ENCODE measurements at places on chromosomes 16 and 17. TPM values are rescaled to one million over a fixed set of nuclear protein-coding genes. Genes with fewer than 3 reads are reported as not detected.

IRX3 gene
- not detected for total RNA-seq

TBC1D3C gene
- not detected for total RNA-seq

KRTAP3-1 gene
- total RNA-seq = not detected

ABCC11 gene
- 0.15 TPM for total RNA-seq

CCDC154 gene
- total RNA-seq = 0.74 TPM

TBC1D3I gene
- not detected for total RNA-seq

TP53TG3C gene
- total RNA-seq = not detected

C17orf67 gene
- total RNA-seq = 2.2 TPM

IRF8 gene
- 328 TPM for total RNA-seq

TMEM92 gene
- not detected for total RNA-seq

SCO1 gene
- 37.6 TPM for total RNA-seq

SLC35G6 gene
- not detected for total RNA-seq

ITGAD gene
- total RNA-seq = not detected

CACNG1 gene
- total RNA-seq = not detected

PRR15L gene
- total RNA-seq = not detected

CACNA1G gene
- 0.22 TPM for total RNA-seq

ZNF624 gene
- total RNA-seq = 3.9 TPM

DNA sequence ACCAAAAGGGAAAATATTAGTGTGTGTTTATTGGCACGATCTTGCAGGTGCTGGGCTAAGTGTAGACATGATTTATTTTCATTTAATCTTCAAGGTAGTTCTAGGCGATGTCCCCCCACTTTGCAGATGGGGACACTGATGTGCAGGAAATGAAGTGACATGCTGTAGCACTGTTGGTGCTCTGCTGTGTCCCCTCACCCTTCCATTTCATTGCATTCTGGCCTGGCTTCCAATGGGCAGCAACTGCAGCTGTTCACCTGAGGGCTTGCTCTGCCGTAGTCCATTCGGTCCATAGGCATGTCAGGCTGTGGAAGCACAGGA is 123.9 kb downstream of the PRKCB start:
- peaks cover 2% of the 10 kb centered on the region for H3K36me3 ChIP-seq
- peak overlapping the region; percentile 81 for H3K27ac ChIP-seq
- no peaks in the 10 kb centered on the region for H3K27me3 ChIP-seq
- peak overlapping the region; percentile 66 for H3K4me3 ChIP-seq

GRCh38 chr17:60327901-60328273 is 64.0 kb downstream of the USP32 start:
- no peaks in the 10 kb centered on the region for H3K4me1 ChIP-seq
- no peak overlapping the region for H3K4me3 ChIP-seq
- peaks cover 3% of the 10 kb centered on the region for H3K36me3 ChIP-seq
- H3K27ac ChIP-seq = no peak overlapping the region

- no peak overlapping the region for H3K4me3 ChIP-seq
- H3K27me3 ChIP-seq = peaks cover 14% of the 10 kb centered on the region
- H3K27ac ChIP-seq = no peak overlapping the region
These were observed 1.7 kb upstream of the CHAD start for GRCh38 chr17:50470426-50470825.

GRCh38 chr16:6725634-6726331 is 606.9 kb upstream of the RBFOX1 start:
- no peak overlapping the region for H3K4me3 ChIP-seq
- no peak for DNase-seq
- H3K4me1 ChIP-seq = no peaks in the 10 kb centered on the region
- no peak overlapping the region for H3K27ac ChIP-seq

GRCh38 chr17:10268005-10268404 is 69.6 kb upstream of the GAS7 start:
- DNase-seq = no peak
- no peaks in the 10 kb centered on the region for H3K4me1 ChIP-seq
- H3K4me3 ChIP-seq = no peak overlapping the region
- H3K27ac ChIP-seq = no peak overlapping the region

GRCh38 chr16:4288148-4288921 is 15.5 kb upstream of the TFAP4 start:
- H3K4me3 ChIP-seq = no peak overlapping the region
- DNase-seq = peak; percentile 84
- peaks cover 9% of the 10 kb centered on the region for H3K4me1 ChIP-seq
- H3K27me3 ChIP-seq = peaks cover 9% of the 10 kb centered on the region

DNA sequence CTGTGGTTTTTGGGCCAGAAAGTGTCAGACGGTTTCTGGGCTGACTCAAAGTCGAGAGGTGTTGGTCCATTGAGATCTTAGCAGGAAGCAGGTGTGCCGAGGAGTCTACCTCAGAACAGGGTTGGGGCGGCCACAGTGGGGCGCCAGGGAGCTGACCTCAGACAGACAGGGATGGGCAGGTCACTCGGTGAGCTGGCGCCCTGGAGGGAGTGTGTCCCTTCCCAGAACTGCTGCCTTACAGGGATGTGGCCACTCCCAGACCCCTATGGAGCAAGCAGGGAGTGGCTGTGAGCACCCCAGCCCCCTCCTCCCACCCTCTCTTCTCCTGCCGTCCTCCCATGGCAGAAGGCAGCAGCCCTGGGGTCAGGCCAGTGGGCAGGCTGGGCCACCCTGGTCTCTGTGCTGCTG is 14.0 kb upstream of the DPEP1 start:
- H3K4me3 ChIP-seq = no peak overlapping the region
- H3K27me3 ChIP-seq = no peaks in the 10 kb centered on the region

DNA sequence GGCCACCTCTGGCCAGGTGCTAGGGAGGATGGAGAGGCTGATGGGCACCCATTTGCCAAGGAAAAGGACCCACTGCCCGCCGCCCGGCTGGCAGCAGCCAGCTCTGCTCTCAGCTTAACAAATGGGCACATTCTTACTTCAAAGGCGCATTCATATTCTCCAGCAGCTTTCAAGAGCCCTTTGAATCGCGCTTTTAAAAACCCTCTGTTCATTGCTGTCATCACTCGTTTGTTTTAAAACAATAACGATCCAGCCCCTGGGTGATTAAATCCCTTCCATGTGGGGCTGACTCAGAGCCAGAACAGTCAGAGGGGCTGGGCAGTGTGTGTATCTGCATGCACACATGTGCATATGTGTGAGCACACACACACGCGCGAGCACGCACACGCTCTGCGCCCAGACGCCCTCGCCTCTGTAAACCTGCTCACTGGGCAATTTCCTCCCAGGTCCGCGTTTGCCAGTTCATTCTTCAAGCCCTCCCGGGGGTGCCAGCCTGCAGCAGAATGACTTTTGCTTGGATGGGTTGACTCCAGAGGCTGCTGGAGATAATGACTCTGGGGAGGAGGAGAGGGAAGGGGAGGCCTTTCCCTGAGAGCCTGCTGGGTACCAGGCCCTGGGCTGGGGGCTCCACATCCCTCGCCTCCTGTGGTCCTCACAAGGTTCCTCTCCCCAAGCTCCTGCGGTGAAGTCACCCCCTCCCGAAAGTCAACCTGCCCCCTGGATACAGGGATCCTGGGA is 133.1 kb downstream of the SDK2 start:
- no peaks in the 10 kb centered on the region for H3K27me3 ChIP-seq
- no peak for DNase-seq
- no peak overlapping the region for H3K27ac ChIP-seq
- no peaks in the 10 kb centered on the region for H3K36me3 ChIP-seq

- peaks cover 30% of the 10 kb centered on the region for H3K36me3 ChIP-seq
- peak overlapping the region; percentile 76 for H3K27ac ChIP-seq
- DNase-seq = no peak
- peaks cover 53% of the 10 kb centered on the region for H3K4me1 ChIP-seq
These were observed 1.5 kb downstream of the ZNF747 start for GRCh38 chr16:30533146-30533522.

GRCh38 chr16:48745541-48745940 is 135.6 kb upstream of the N4BP1 start:
- no peaks in the 10 kb centered on the region for H3K36me3 ChIP-seq
- no peak overlapping the region for H3K4me3 ChIP-seq
- DNase-seq = no peak

- H3K4me3 ChIP-seq = peak overlapping the region; percentile 22
- peaks cover 91% of the 10 kb centered on the region for H3K4me1 ChIP-seq
- H3K36me3 ChIP-seq = peaks cover 47% of the 10 kb centered on the region
- DNase-seq = peak; percentile 35
- peak overlapping the region; percentile 88 for H3K27ac ChIP-seq
These were observed 26.7 kb downstream of the PLD6 start for GRCh38 chr17:17179371-17179827.

DNA sequence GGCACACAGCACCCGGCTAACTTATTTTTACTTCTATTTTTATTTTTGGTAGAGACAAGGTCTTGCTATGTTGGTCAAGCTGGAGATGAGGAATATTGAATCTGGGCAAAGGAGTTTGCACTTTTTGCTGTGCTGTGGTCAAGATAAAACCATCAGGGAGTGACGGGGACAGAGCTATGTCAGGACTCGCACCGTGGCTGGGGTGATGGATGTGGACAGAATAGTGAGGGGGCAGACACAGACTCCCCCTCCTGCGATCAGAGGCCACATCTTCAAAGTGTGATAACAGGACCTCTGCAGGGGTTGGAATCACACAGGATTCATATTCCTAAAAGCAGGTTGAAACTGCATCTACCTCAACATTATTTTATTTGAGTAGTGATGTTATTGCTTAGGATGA is 25.6 kb downstream of the IL21R start:
- H3K27ac ChIP-seq = peak overlapping the region; percentile 92
- H3K27me3 ChIP-seq = no peaks in the 10 kb centered on the region
- H3K36me3 ChIP-seq = peaks cover 86% of the 10 kb centered on the region
- no peak for DNase-seq
- no peak overlapping the region for H3K4me3 ChIP-seq

- no peaks in the 10 kb centered on the region for H3K27me3 ChIP-seq
- H3K4me1 ChIP-seq = peaks cover 40% of the 10 kb centered on the region
- H3K36me3 ChIP-seq = no peaks in the 10 kb centered on the region
- H3K27ac ChIP-seq = no peak overlapping the region
- H3K4me3 ChIP-seq = no peak overlapping the region
These were observed 71.7 kb downstream of the PRKCB start for GRCh38 chr16:23907457-23907902.

- no peaks in the 10 kb centered on the region for H3K36me3 ChIP-seq
- no peaks in the 10 kb centered on the region for H3K4me1 ChIP-seq
- no peak overlapping the region for H3K27ac ChIP-seq
- no peak for DNase-seq
These were observed 248.9 kb downstream of the SHISA9 start for GRCh38 chr16:13150181-13150885.

- no peak for DNase-seq
- no peaks in the 10 kb centered on the region for H3K4me1 ChIP-seq
- H3K4me3 ChIP-seq = no peak overlapping the region
- no peaks in the 10 kb centered on the region for H3K27me3 ChIP-seq
- no peak overlapping the region for H3K27ac ChIP-seq
These were observed 64.6 kb downstream of the USP32 start for GRCh38 chr17:60327134-60327900.

DNA sequence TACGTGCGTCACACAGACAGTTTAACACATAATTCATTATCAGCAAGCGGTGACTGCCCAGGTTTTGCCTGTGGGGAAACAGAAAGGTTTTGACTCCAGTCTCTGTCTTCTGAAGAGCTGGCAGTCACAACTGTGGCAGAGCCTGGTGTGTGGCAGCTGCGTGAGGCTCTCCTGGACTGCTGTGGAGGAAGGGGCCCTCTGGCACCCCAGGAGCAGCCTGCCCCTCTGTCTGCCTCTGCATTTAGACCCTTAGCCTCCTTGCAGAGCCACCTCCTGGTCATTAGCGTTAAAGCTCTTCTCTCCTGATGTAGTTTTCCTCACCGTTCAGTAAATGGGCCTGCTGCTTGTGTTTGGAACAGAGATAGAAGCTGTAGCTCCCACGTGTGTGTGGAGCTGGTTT is 10.9 kb downstream of the RAB40C start:
- DNase-seq = no peak
- H3K27ac ChIP-seq = no peak overlapping the region
- H3K27me3 ChIP-seq = no peaks in the 10 kb centered on the region
- peaks cover 8% of the 10 kb centered on the region for H3K4me1 ChIP-seq

DNA sequence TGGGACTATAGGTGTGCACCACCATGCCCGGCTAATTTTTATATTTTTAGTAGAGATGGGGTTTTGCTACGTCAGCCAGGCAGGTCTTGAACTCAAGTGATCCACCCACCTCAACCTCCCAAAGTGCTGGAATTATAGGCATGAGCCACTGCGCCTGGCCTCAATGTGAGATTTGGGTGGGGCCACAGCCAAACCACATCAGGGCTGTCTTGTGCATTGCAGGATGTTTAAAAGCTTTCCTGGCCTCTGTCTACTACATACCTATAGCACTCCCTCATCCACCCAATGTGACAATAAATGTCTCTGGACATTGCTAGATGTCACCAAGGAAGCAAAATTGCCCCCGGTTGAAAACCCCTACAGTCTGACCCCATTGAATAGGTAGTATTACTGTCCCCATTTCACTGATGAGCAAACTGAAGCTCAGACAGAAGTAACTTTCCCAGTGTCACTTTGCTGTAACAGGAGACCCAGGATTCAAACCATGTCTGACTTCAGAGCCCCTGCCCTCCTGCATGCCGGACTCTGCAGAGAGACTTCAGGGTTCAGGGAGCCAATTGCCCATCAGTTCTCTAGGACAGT is 3.6 kb upstream of the MAP3K14 start:
- H3K36me3 ChIP-seq = peaks cover 10% of the 10 kb centered on the region
- H3K4me3 ChIP-seq = no peak overlapping the region
- peaks cover 49% of the 10 kb centered on the region for H3K4me1 ChIP-seq
- no peak for DNase-seq
- H3K27ac ChIP-seq = no peak overlapping the region

- no peak overlapping the region for H3K4me3 ChIP-seq
- H3K27me3 ChIP-seq = no peaks in the 10 kb centered on the region
- peak overlapping the region; percentile 50 for H3K27ac ChIP-seq
- H3K4me1 ChIP-seq = peaks cover 52% of the 10 kb centered on the region
- DNase-seq = no peak
These were observed 9.7 kb downstream of the PRR29 start for GRCh38 chr17:64007838-64008282.

All from activated naive CD4-positive, alpha-beta T cell treated with anti-CD3 and anti-CD28 coated beads for 36 hours (primary cell).